NCI-H1436 (cell line): ENCODE measurements at places on chromosomes 2 and 18.

DNA sequence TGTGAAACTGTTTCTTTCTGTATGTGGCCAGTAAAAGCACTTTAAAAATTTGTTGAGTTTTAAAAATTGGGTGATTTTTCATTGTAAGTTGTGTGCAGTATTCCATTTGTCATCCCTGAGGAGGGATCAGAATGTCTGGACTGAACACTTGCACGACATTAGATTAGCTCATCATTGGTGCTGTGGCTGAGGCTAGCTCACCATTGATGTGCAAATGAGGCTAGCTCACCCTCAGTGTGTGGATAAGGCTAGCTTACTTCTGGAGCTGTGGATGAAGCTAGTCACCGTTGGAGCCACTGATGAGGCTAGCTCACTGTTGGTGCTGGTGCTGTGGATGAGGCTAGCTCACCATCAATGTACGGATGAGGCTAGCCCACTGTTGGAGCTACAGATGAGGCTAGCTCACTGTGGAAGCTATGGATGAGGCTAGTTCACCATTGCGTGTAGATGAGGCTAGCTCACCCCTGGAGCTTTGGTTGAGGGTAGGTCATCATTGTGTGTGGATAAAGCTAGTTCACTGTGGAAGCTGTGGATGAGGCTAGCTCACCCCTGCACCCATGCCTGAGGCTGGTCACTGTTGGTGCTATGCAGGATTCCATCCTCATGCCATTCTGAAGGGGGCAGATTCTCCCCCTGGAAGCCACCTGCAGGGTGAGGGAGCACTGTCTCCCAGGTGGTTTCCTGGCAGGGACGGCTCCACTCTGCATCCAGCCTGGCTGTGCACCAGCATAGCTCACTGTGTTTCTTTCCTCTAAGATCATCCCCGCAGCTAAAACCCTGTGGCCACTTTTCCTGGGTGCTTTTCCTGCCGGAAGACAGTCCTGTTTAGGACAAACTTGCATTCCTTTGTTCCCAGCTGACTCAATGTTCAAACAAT is 101.1 kb downstream of the TWIST2 start:
- DNase-seq = no peak

DNA sequence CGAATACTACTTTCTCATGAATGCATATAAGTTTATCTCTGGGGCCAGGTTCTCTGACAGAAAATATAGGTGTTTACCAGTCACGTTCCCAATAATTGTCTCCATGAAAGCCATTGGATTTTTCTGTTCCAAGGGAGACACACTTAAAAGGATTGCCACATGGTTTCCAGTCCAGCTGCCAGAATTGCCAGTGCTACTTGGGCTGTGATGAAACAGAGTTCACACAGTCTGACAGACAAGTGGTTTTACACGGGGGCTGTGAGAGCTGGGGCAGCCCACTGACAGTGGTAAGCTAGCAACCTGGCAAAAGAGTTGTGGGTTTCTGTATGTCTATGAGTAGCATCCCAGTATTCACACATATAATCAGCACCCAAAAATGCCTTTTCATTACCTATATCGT is 27.7 kb upstream of the ATRAID start:
- no peak for DNase-seq

DNA sequence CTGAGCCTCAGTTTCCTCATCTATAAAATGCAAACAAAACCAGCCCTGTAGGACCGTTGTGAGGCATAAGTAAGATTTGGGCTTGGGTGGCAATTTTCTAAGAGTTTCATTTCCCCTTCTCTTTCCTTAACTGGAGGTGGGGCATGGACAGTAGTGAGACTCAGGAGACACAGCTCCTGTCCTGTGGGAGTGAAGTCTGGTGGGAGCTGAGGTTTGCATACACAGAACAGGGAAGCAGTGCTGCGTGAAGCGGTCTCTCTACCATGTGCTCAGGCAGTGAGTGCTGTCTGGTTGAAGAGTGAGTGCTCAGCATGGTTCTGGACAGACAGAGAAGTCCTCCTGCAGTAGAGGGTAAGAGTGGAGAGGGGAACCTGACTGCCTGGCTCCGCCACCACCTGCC is 62.3 kb upstream of the MCFD2 start:
- no peak for DNase-seq

- no peak for DNase-seq
Observed at GRCh38 chr2:48781366-48781765, 25.8 kb upstream of the LHCGR start.

DNA sequence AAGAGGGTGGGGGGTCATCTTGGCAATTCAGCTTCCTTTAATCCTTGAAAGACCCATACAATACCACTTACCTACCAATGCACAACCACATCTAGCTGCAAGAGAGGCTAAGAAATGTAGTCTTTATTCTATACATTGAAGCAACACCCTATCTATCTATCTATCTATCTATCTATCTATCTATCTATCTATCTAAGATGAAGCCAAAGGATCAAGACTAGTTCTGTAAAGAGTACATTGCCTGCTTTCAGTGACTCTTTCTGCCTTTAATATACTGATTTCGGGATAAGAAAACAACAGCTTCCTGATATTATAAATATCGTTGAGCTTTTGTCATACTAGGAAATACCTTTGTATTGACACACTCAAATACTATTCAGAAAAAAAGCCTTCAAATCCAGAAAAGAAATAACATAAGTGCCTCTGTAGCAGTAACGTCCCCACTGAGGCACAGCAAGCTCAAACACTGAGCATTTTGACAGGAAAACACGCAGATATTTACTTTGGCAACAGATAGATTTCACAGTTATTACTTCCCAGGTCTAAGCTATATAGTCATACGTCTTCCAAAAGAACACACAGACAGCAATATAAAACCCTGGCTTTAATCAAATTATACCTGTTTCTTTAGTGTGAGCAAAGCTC is 139.4 kb upstream of the SERTAD2 start:
- DNase-seq = no peak

- no peak for DNase-seq
Observed at GRCh38 chr2:107634172-107634571, 192.5 kb upstream of the RGPD4 start.

DNA sequence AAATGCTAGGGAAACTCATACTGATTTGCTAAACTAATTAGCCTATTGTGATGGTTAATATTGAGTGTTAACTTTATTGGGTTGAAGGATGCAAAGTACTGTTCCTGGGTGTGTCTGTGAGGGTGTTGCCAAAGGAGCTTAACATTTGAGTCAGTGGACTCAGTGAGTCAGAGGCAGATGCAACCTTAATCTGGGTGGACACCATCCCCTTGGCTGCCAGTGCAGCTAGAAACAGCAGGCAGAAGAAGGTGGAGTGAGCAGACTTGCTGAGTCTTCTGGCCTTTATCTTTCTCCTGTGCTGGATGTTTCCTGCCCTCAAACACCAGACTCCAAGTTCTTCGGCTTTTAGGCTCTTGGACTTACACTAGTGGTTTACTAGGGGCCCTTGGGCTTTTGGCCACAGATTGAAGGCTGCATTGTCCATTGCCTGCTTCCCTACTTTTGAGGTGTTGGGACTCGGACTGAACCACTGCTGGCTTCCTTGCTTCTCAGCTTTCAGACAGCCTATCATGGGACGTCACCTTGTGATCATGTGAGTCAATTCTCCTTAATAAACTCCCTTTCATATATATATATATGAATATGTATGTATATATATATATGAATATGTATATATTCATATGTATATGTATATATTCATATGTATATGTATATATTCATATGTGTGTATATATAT is 69.7 kb downstream of the RPRM start:
- no peak for DNase-seq

- no peak for DNase-seq
Observed at GRCh38 chr2:54336977-54337255, 80.9 kb upstream of the TSPYL6 start.

- DNase-seq = no peak
Observed at GRCh38 chr2:136010126-136010525, 24.7 kb upstream of the DARS1 start.

DNA sequence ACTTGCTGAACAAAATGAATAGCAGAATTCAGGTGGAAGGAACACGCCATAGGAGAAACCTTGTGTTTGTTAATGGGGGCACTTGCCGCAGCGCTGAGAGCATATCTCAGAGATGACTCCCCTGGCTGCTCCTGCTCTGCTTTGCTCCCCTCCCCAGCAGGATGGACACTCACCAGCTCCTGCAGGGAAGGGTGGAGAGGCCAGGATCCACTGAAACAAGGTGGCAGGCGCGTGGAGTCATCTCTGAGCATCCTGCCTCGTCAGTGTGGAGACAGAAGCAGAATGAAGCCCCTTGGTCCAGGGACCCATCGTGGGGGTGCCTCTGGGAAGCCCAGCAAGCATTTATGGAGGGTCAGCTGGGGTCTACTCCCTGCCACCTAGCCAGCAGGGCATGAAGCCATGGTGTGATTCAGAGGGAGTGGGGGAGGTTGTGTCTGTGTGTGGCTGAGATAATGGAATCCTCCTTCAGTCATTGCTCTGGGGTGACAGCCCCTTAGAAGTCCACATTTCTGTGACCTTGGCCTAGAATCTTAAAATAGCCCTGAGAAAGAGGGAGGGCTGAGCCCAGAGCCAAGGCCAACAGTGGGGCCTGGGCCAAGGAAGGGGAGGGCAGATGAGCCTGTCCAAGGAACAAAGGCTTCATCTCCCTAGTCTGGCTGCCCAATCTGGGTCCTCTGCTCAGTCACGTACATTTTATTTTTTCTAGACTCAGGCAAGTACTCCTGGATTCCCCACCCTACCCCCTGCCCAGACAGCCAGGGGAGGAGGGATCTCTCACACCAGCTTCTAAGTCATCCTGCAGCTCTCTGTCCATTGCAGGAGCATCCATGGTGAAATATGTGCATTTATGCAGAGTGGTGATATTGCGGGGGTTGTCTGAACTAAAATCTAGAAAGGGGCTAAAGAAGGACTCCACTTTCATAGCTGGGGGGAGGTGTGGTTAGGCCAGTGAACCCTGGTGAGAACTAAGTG is 215.4 kb downstream of the ZBTB7C start:
- no peak for DNase-seq
